ENCODE measurements at places on chromosomes 16 and 17. TPM values are rescaled to one million over a fixed set of nuclear protein-coding genes. Genes with fewer than 3 reads are reported as not detected.
A peak's percentile ranks its signal among the peaks of the same experiment; 100 is the strongest.

ZG16 gene
- polyA plus RNA-seq, result not detected

GPR179 gene
- not detected for polyA plus RNA-seq

GRCh38 chr16:57630931-57631845 is 2.8 kb downstream of the ADGRG1 start:
- DNase-seq, result no peak
- peak overlapping the region; percentile 88 for H3K27ac ChIP-seq
- H3K36me3 ChIP-seq, result no peaks in the 10 kb centered on the region
- no peak overlapping the region for H3K4me3 ChIP-seq

- peaks cover 4% of the 10 kb centered on the region for H3K27me3 ChIP-seq
- DNase-seq, result no peak
- H3K27ac ChIP-seq, result no peak overlapping the region
These were observed 28.4 kb upstream of the ZNF423 start for GRCh38 chr16:49884033-49885015.

KRTAP3-1 gene
- polyA plus RNA-seq, result not detected

PIMREG gene
- polyA plus RNA-seq, result 1.4 TPM

DNA sequence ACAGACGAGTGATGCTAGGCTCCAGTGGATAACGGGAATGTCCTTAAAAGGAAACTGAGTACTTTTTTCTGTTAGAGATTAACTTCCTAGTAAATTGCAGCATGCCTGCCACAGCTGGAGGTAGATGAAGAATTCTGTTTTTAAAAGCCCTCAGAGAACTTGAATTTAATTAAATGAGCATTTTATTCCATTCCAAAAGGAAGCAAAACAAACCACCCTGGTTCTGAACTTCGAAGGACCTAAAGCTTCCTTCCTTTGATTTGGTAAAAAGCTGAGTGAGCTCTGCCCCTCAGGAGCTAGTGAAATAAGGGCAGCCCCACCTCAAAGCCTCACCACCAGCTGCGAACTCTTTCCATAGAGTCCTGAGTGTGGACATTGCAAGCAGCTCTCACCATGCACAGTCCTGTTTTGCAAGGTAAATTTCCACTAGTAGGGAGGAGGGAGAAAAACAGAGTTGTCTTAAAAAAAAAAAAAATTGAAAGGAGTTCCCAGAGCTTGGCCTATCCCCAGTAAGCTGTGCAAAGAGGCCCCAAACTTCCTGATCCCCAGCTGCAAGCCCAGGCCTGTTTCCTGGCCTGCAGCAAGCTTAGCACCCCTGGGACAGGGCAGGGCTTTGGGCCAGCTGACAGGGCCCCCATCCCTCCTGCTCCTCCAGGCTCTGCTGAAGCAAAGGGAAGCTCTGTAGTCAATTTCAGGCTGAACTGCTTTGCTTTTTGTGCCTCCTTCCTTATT is 11.2 kb downstream of the CHD9NB start:
- H3K27me3 ChIP-seq, result peaks cover 10% of the 10 kb centered on the region
- H3K4me1 ChIP-seq, result no peaks in the 10 kb centered on the region
- H3K4me3 ChIP-seq, result no peak overlapping the region
- H3K27ac ChIP-seq, result no peak overlapping the region
- DNase-seq, result no peak
- H3K36me3 ChIP-seq, result no peaks in the 10 kb centered on the region

TEX19 gene
- not detected for polyA plus RNA-seq

DNA sequence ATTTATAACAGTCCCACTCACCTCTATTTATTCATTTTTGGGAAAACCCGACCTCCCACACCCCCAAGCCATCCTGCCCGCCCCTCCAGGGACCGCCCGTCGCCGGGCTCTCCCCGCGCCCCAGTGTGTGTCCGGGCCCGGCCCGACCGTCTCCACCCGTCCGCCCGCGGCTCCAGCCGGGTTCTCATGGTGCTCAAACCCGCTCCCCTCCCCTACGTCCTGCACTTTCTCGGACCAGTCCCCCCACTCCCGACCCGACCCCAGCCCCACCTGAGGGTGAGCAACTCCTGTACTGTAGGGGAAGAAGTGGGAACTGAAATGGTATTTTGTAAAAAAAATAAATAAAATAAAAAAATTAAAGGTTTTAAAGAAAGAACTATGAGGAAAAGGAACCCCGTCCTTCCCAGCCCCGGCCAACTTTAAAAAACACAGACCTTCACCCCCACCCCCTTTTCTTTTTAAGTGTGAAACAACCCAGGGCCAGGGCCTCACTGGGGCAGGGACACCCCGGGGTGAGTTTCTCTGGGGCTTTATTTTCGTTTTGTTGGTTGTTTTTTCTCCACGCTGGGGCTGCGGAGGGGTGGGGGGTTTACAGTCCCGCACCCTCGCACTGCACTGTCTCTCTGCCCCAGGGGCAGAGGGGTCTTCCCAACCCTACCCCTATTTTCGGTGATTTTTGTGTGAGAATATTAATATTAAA is 638 bp upstream of the TMEM88 start:
- H3K4me1 ChIP-seq, result peaks cover 13% of the 10 kb centered on the region
- no peaks in the 10 kb centered on the region for H3K36me3 ChIP-seq
- no peak overlapping the region for H3K27ac ChIP-seq
- no peak for DNase-seq
- H3K27me3 ChIP-seq, result peaks cover 12% of the 10 kb centered on the region

DNA sequence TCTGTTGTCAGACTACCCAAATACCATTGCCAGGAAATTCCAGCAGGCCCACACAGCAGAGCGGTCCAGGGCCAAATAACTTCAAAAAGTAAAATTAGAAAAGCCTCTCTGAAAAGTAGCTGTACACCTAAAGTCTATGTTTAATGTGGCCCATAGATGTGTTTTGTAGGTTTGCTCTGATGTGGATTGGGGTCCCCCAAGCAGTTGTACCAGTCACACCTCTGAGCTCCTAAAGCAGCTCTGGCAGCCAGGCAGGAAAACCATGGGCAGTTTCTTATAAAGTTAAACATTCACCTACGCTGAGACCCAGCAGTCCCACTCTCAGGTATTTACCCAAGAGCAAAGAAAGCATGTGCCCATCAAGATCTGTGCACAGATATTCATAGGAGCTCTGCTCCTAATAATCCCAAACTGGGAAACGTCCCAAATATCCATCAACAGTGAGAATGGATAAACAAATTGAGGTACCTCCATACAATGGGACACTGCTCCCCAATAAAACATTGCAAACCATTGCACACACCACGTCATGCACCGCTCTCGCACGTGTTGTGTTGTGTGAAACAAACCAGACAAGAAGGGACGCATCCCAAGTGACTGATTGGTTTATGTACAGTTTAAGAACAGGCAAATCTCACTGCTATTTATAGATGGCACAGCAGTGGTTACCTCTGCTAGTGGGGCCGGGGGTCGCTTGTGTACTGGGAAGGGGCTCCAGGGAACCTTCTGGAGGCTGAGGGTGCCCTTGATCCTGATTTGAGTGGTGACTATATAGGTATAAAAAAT is 15.8 kb upstream of the PRM1 start:
- H3K27ac ChIP-seq, result no peak overlapping the region
- H3K4me1 ChIP-seq, result peaks cover 19% of the 10 kb centered on the region
- peak overlapping the region; percentile 67 for H3K4me3 ChIP-seq
- DNase-seq, result no peak

NLRC3 gene
- polyA plus RNA-seq, result 68.0 TPM

DNA sequence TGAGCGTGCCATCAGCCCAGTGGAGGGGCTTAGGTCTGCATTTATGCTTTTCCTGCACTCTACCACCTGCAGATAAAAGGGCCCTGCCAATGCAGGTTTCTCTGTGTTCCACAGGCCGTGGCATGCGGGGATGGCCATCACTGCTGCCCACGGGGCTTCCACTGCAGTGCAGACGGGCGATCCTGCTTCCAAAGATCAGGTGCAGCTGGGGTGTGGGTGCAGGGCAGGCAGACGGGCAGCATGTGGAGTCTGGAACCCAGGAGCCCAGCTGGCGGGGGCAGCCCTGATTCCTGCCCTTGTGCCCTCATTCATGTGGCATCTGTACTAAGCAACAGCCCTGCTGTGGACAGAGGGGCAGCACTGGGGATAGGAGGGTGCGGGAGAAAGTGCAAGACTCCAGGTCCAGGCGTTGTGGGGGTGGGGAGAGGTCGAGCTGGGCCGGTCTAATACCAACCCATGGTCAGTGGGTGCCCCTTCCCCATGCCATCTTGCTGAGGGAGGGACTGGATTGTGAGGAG is 4.5 kb downstream of the GRN start:
- no peaks in the 10 kb centered on the region for H3K36me3 ChIP-seq
- H3K4me1 ChIP-seq, result peaks cover 28% of the 10 kb centered on the region

GRCh38 chr16:20383106-20384029 is 21.2 kb downstream of the PDILT start:
- no peak overlapping the region for H3K27ac ChIP-seq
- H3K27me3 ChIP-seq, result no peaks in the 10 kb centered on the region
- no peak overlapping the region for H3K4me3 ChIP-seq
- no peak for DNase-seq

DNA sequence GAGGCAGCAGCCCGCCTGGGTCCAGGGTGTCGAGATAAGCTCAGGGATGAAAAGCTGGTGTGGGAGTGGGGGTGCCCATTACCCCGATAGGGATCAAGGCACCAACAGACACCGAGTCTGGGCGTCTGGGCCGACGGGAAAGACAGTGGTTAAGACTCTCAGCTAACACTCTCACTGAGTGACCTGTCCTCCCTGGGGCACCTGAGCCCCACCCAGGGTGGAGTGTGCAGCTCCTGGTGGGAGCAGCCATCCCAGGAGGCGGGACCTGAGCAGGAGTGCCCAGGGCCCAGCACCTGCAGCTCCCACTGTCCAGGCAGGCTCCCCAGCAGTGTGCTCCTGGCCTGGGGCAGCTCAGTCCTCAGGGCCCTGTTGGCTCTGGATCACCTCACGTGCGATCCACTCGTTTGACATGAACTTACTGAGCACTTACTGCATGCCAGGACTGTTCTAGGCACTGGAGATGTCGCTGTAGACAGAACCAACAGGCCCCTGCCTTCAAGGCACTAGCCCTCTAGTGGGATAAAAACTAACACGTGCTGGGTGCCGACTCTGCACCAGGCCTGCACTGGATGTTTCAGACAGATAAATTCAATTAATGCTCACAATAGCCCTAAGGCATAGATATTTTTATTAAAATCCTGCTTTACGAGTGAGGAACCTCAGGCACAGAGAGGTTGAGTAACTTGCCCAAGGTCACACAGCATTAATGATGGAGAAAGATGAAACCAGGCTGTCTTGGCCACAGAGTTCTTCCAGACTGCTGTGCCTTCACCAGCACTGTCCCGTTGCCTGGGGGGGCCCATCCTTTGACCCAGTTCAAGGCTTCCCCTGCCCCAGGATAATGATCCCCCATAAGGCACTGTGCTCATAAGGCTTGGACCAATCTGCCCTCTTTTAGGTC is 1.9 kb downstream of the EVPLL start:
- peaks cover 3% of the 10 kb centered on the region for H3K27me3 ChIP-seq
- no peak for DNase-seq
- no peak overlapping the region for H3K4me3 ChIP-seq
- H3K27ac ChIP-seq, result no peak overlapping the region
- H3K4me1 ChIP-seq, result peaks cover 3% of the 10 kb centered on the region

- DNase-seq, result no peak
- peak overlapping the region; percentile 68 for H3K27ac ChIP-seq
- no peak overlapping the region for H3K4me3 ChIP-seq
- peaks cover 39% of the 10 kb centered on the region for H3K36me3 ChIP-seq
- no peaks in the 10 kb centered on the region for H3K27me3 ChIP-seq
- peaks cover 42% of the 10 kb centered on the region for H3K4me1 ChIP-seq
These were observed 44.0 kb downstream of the XPO6 start for GRCh38 chr16:28167730-28168129.

- no peak overlapping the region for H3K4me3 ChIP-seq
- no peak for DNase-seq
- no peak overlapping the region for H3K27ac ChIP-seq
- H3K36me3 ChIP-seq, result no peaks in the 10 kb centered on the region
- H3K27me3 ChIP-seq, result no peaks in the 10 kb centered on the region
These were observed 57.6 kb upstream of the KIF2B start for GRCh38 chr17:53765129-53765528.

- DNase-seq, result no peak
- H3K36me3 ChIP-seq, result no peaks in the 10 kb centered on the region
- H3K4me3 ChIP-seq, result no peak overlapping the region
- H3K27me3 ChIP-seq, result peaks cover 2% of the 10 kb centered on the region
These were observed 78.6 kb upstream of the ZFHX3 start for GRCh38 chr16:73126525-73126853.

DNA sequence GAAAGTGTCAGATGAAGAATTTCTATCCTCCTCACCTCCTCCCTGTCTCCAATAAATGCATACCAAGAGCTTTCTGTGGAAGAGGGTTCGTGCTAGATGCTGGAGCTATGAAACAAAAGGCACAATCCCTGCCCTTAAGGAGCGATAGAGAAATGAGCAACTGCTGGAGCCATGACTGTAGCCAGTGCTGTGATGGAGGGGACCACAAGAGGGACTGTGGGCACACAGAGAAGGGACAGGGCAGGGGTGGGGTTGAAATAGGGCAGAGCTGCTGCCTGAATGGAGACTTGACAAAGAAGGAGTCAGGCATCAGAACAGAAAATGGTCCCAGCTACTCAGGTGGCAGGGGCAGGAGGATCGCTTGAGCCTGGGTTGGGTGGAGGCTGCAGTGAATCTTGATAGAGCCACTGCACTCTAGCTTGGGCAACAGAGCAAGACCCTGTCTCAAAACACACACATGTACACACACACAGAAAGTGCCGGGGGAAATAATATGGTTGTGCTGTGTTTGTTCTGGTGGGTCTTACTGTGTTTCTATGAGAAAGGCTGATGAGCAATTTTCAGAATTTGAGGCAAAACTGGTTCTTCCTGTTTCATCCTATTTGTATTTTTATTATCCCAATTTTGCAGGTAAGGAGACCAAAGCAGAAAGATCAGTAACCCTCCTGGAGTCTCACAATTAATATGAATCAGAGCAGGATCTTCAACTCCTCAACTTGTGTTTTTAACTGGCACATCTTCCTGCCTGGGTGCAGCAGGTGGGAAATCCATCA is 16.5 kb downstream of the TMEM98 start:
- peaks cover 11% of the 10 kb centered on the region for H3K27me3 ChIP-seq
- no peak overlapping the region for H3K27ac ChIP-seq
- no peaks in the 10 kb centered on the region for H3K4me1 ChIP-seq
- no peak overlapping the region for H3K4me3 ChIP-seq
- no peaks in the 10 kb centered on the region for H3K36me3 ChIP-seq
- no peak for DNase-seq

DNA sequence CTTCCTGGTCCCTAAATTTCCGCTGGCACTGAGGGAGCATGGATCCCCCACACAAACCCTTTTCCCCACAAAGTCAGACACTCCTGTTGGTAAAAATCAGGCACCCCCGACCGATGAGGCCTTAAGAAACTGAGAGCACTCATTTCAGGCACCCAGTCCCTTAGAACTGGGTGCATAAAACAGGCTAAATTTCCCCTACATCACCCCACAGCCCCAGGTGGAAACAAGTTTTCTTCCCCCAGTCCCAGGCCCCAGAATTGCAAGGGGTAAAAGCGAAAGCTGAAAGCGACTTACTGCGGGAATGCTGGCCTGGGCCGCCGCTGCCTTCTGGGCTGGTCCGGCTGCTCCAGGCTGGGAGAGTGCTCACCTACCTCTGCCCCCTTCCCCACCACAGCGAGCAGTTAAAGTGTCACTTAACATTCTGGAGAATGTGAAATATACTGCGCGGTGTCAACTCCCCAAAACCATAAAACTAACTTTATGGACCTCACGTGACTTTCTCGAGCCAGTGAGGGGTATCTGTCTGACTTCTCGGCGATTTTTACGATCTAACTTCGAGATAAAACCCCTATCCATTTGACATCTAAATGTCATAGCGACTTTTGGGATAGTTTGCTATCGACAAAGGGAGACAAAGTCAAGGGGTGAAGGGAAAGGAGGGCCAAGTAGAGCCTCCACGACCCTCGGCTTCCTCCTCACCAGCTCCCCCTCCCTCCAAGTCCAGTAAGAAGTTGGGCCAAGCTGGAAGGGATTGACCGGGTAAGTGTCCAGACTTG is at the start of gene HOXB3:
TSS of gene HOXB3 (minus strand) at position 411 of the 776 bp plus-strand sequence. CDS start 37,767 bp downstream, outside the sequence.
- H3K27ac ChIP-seq, result no peak within 1 kb of the TSS
- no peak within 1 kb of the TSS for H3K4me3 ChIP-seq
- peaks cover 36% of the 10 kb centered on the region for H3K27me3 ChIP-seq
- no peak for DNase-seq

CDRT15 gene
- polyA plus RNA-seq, result not detected
